Epithelial cell of proximal tubule (primary cell): ENCODE measurements at places on chromosomes 7 and 10. TPM values are rescaled to one million over a fixed set of nuclear protein-coding genes. Genes with fewer than 3 reads are reported as not detected.

- no peak for DNase-seq
These were observed 169.6 kb upstream of the KLF6 start for GRCh38 chr10:3954615-3955014.

The MKX gene
- total RNA-seq, result 0.06 and 0.07 TPM in 2 replicates

The SPAM1 gene
- total RNA-seq, result not detected in 2 replicates

The SMO gene
- total RNA-seq, result 19.0 and 25.5 TPM in 2 replicates

The MOGAT3 gene
- total RNA-seq, result not detected in 2 replicates

The LEP gene
- total RNA-seq, result not detected in 2 replicates

DNA sequence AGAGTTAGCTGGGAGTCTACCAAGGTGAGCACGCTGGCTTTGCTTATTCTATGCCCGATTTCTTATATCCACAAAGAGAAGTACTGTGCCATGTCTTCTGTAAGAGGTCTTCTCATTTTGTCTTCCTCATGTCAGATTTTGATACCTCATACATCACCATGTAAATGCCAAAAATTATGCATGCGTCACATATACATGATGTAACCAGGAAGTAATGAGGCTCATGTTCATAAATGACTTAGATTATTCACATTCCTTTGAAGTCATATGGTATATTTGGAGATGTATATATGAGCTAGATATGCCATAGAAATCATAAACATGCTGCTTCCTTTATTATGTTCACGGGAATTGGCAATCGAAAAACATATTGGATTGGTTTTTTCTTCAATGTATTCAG, 97.7 kb upstream of the CELF2 start:
- DNase-seq, result no peak

The ACTL6B gene
- not detected in 2 replicates for total RNA-seq

The FEZF1 gene
- total RNA-seq, result not detected in 2 replicates

DNA sequence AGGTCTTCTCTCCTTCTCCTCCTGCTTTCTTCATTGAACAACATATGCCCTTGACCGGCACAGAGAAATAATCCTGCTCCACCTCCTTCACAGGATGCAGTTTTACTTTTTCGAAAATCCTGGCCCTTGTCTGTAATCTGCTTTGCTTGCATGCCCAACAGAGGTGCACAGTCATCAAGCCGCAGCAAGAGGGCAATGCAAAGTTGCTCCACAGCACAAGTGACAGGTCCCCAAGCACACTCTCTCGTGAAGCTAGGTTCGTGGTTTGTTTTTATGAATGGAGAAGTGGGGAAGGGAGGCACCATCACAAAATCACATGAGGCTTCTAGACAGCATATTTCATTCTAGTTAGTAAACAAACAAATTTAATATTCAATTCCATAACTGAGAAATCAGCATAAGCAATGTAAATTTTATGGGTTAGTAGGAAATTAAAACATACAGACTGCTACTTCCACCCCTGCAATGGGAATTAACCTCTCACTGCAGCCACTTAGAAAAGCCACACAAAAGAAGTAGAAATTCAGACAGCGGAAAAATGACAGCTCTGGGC, 178.8 kb downstream of the TPK1 start:
- no peak for DNase-seq

DNA sequence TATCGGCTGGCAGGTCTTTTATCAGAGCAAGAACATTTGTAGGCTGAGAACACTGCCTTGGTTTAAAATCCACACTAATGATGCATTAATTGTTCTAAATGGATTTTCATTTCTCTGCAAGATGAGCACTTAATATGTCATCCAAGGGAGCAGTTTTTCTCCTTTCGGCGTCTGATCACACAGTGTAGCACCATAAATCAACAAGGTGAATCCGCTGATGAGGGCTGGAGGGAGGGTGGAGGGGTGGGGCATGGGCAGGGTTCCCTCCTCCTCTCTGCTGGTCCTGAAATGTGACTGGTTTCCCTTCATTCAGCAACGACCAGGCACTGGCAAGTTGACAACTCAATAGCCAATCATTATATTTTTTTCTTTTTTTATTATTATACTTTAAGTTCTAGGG, 45.6 kb downstream of the ADAM12 start:
- DNase-seq, result no peak

DNA sequence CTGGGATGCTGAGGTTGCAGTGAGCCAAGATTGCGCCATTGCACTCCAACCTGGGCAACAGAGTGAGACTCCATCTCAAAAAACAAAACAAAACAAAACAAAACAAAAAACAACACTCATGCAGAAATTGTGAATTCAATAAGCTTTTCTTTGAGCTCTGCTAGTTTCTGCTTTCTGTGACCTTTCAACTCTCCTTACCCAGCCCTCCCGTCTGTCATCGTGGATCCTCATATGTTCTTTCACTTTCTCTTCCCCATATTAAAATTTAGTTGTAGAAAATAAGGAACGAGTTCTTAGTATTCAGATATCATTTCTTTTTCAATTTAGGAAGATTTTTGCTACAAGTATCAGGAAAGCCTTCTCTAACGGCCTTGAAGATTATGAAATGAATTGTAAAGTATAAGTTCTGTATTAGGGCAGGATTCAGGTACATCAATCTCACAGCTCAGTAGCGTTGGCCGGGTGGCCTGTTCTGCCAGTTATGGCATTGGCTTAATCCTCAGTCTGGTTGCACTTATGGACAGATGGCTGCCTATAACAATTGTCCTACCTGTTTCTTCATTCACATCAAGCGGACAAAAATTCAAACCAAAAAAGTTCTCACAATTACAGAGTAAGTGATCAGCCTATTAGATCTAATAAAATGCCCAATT, 1167.0 kb downstream of the SORCS3 start:
- DNase-seq, result no peak

The CASD1 gene
- 10.9 and 11.6 TPM in 2 replicates for total RNA-seq

DNA sequence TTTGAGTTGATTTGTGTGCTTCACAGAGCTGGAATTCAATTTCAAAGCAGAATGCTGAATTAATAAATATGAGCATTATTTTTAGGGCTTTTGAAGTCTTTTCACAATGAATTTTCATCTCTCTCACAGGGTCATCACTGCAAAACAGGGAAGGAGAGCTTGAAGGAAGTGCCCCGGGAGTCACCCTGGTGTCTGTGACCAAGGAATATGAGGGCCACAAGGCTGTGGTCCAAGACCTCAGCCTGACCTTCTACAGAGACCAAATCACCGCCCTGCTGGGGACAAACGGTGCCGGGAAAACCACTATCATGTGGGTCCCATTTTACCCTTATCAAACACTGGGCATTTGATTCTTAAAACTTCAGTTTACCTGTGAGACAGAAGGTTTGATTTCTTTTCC, 217.7 kb downstream of the ABCA13 start:
- no peak for DNase-seq

DNA sequence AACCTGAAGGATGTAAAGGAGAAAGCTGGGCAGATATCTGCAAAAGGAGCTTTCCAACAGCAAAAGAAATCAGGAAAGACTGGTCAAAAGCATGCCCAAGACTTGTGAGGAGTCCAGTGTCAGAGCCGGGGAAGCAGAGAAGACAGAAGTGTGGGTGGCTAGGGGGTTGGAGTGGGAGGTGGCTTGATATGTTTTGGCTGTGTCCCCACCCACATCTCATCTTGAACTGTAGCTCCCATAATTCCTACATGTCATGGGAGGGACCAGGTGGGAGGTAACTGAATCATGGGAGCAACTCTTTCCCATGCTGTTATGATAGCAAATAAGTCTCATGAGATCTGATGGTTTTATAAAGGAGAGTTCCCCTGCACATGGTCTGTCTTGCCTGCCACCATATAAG, 84.9 kb downstream of the INHBA start:
- no peak for DNase-seq

DNA sequence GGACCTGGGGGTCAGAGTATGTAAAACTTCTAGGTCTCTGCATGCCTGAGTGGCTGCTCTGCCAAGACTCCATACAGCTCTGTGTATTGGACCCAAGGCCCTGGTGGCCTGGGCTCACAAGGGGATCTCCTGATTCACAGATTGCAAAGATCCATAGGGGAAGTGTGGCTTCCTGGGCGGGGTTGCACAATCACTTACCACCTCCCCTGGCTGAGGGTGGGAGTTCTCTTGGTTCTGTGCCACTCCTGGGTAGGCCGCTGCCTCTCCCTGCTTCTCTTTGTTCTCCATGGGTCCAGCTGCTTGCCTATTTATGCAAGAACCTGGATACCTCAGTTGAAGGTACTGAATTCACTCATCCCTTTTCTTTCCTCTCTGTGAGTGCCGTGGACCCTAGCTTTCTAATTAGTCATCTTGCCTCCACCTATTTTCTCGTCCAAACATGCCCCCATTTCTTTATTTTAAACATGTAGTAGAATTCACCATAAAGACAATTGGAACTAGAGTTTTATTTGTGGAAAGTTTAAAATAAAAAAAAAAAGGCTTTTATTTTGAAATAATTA, 18.5 kb upstream of the AGR3 start:
- DNase-seq, result no peak

The CPVL gene
- 12.0 and 31.3 TPM in 2 replicates for total RNA-seq

GRCh38 chr10:30502266-30503060, 68.5 kb downstream of the MAP3K8 start:
- DNase-seq, result no peak

The UCMA gene
- total RNA-seq, result not detected in 2 replicates

The HMX3 gene
- total RNA-seq, result not detected in 2 replicates

The GPER1 gene
- total RNA-seq, result 0.72 and 0.81 TPM in 2 replicates

- no peak for DNase-seq
These were observed 45.1 kb downstream of the UBE3C start for GRCh38 chr7:157183832-157184231.

- DNase-seq, result no peak
These were observed 46.2 kb upstream of the SLC39A12 start for GRCh38 chr10:17905491-17905890.

- no peak for DNase-seq
These were observed 55.3 kb downstream of the TBATA start for GRCh38 chr10:70729763-70730357.

The PAOX gene
- total RNA-seq, result 3.6 and 5.6 TPM in 2 replicates

The OR2A5 gene
- total RNA-seq, result not detected in 2 replicates
